AG10803 (cell line): ENCODE measurements at places on chromosomes 4 and X.
A peak's percentile ranks its signal among the peaks of the same experiment; 100 is the strongest.

DNA sequence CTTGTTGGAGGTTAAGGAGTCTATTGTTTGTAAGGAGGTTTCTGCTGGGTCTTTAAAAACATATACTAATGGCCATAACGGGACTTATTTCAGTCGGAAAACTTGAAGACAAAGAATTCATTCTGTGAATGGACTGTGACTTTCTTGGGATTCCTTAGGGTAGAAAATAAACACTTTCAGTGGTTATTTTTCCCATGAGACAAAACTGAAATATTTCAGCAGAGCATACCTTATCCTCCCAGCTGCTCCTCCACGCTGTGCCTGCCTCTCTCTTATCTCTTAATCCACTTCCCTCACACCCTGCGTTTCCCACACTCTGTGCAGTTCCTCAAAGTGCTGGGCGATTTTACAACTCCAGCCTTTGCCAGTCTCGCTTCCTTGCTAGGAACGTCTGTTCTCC is 47.1 kb upstream of the SORBS2 start:
- DNase-seq, result peak; percentile 19

DNA sequence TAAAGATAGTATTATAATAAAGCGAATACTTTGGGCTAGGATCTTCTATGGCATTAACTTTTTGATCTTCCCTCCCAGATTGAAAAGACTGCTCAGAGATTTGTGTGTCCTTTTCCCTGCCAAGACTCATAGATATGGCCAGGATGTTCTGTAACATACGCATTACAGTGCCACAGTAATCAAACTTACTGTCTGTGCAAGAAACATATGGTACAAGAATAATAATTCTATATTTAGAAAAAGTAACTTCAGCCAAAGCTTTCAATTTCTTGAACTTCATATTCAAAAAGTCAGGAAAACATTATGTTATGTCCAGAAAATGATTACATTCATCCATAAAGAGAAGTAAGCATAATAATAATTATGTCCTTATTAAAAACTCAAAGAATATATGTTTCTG is 100.9 kb upstream of the GUCY1A1 start:
- no peak for DNase-seq

DNA sequence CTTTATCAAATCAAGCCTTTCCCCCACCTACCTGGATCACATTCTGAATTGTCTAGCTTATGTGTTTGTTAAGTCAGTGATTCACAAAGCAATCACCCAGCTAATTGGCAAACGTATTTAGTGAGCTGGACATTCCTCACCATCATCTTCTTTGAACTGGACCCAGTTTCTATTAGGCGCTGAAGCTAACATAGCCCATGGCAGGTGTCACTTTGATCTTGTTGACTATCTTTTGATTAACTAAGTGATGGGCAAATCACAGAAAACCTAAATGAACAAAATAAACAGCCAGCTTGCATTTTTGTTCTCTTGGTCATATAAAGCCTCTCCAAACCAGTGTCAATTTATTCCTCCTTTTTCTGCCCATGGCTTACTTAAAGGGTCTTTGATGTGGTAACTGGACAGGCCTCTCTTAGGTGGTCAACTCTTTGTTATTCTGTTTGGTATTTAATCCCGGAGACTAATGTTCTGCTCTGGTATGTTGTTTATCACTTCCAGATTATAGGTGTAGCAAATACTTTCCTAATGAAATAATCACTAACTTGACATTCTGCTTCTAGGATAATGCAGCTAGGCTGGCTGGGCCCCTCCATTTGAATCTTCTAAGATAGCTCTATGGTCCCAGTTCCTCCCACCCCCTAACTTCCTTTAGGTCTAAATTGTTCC is 105.3 kb upstream of the SMIM10 start:
- no peak for DNase-seq

DNA sequence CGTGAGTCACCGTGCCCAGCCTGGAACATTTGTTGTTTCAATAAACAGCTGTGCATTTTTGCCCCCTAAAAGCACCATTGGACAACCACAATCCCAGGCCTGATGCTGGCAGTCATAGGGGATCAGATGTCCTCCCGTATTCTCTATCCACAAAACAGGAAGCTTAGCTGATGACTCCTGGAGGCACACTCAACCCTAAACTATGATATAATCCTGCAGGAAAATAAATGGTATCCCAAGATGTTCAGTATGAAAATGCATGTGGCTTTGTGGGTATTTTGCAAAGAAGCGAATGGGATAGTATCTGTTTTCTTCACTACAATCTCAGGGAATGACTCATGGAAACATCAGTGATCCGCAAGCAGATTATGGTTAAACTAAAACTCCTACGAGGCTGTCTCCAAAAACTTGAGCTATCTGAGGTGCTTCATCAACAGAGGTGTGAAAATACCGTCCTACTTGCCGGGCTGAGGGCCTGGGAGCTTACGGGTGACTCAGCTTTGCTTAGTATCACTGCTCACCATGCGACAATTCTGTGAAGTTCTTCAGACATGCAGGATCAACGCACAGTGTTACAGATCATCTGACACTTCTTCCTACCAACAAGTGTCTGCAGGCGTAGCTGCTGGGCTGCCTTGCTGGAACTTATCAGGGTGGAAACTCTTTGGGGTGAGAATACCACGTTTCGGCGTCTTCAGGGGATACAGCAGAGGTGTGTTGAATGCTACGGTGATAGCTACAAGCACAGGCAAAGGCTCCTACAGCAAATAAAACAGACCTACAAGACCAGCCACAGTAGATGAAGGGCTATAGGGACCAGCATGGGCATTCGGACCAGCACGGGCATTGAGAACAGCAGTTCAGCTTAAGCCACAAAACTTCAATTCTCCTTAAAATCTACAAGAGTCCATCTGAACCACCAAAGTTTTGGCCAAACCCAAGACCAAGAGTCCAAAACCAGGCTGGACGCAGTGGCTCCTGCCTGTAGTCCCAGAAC is 148.5 kb downstream of the DHRSX start:
- peak; percentile 94 for DNase-seq

DNA sequence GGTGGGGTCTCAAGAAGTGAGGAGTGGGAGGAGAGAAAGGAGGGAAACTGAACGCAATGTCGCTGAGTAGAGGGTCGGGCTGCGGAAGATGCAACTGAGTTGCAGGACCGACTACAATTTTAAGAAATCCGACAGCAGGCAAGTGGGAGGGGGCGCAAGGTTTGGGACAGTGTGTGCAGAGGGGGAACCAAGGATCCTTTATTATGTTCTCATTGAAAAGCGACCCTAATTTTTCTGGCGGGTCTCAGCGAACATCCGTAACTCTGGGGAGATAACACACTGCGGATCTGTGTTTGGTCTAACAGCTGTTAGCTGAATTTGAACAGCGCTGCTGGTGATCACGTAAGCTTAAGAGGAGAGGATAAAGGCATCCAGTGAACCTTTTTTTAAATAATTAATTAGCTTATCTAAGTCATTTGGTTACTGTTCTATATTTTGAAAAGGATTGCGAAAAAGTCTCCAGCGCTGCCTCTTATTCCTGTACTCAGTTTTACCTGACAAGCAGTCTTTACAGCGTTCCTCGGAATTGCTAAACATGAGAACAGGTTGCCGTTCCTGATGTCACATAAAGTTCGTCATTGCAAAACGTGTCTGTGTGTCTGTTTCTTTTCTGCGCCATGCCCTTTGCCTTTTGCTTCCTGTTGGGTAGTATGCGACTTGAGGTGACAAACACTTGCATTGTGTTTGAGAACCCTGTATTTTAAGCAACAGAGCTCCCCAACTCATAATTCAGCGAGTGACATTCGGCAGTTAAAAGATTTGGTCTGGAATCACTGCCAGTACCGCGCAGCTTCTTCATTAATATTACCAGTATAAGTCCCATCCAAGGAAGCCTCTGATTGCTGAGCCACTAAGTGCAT is 1.3 kb downstream of the HTR2C start:
- no peak for DNase-seq

- DNase-seq, result no peak
These were observed 7.3 kb upstream of the MAB21L2 start for GRCh38 chr4:150574678-150575077.

DNA sequence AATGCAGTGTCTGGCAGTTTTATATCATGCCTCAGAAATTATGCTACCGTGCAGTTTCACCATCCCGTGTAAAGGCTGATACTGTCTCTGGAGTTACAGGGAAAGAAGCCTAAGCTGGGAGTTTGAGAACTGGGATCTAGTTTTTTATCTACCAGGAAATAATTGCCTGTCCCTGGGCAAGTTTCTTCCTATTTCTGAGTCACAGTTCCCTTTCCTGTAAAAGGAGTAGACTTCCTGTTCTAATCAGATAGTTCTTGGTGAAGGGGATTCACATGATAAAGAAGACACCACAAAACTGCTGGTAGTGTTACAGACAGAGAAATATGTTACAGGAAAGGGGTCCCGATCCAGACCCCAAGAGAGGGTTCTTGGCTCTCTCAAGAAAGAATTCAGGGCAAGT is 17.1 kb downstream of the HERC3 start:
- DNase-seq, result no peak

GRCh38 chrX:71563921-71564320 is 14.3 kb upstream of the GCNA start:
- no peak for DNase-seq

DNA sequence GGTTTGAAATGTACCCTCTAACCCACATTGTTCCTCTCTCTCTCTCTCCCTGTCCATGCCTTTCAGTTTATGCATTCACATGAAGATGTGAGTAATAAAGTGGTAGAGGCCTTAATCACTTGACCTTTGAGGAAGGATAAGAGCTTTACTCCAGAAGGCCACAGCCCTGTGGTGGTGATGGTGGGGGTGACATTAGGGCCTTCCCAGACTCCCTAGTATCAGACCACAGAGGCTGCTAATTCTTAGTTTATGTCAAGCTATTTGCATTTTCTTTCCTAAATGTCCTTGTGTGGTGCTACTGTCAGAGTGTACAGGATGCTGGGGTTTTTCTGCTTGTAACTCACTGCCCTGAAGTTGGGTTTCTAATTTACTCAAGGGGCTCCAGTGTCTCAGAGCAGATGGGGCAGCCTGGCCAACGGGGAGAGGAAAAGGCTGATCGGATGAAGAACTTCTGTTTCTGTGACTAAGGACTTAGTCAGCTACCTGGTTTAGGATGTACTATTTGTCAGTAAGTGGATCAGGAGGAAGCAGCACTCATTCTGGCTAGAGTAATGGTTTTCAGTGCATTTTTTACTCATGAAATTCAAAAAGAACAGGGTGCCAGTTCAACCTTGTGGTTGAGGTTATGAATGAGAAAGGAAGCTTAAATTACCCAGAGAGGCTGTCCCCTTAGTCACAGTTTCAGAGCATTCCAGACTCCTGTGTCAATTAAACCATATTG is 509.6 kb upstream of the DIPK2B start:
- DNase-seq, result peak; percentile 97

DNA sequence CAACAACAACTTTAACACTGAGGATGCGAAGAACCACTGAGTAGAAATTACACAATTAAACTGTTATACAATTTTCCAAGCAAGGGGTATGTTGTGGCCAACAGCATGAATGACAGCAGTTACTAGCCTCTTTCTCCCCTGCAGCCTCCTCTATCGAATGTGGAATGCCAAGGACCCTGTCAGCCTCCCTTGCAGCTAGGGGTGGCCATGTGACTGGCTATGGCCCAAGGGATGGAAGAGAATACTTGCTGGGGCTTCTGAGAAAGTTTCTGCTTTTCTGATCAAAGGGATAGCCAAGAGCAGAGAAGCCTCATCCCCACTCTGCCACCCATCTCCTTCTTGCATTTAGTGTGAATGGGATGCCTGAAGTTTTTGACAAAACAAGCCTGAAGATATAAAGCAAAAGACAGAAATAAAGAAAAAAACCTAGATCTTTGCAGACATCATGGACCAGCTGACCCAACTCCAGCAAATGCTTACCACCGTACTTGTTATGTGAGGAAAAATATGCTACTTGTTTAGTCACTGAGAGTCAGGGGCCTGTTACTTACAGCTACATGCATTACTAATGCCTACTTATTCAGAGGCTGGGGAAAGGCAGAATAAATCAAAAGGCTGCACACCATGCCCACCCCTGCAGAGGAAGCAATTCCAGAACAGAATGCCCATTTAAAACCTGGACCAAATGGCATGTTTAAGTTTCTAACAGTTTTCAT is 32.0 kb downstream of the DCTD start:
- no peak for DNase-seq

- DNase-seq, result no peak
These were observed 600 bp downstream of the BEX4 start for GRCh38 chrX:103215425-103215991.

DNA sequence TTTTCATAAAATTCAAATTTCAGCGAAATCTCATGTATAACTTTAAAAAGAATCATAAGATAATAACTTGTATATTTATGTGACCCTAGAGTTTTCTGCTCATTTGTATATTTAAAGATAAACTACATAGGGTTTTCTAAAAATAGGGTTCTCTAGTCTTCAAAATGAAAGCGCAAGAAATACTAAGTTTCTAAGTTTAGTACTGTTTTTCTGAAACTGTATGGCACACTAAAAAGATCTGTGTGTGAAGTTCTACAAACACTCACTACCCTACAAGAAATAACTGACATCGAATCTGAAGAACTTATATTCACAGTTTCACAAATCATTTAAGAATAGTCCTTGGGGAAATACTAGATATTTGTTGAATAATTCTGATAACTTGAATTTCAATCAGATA is 38.7 kb upstream of the NDST4 start:
- DNase-seq, result no peak

DNA sequence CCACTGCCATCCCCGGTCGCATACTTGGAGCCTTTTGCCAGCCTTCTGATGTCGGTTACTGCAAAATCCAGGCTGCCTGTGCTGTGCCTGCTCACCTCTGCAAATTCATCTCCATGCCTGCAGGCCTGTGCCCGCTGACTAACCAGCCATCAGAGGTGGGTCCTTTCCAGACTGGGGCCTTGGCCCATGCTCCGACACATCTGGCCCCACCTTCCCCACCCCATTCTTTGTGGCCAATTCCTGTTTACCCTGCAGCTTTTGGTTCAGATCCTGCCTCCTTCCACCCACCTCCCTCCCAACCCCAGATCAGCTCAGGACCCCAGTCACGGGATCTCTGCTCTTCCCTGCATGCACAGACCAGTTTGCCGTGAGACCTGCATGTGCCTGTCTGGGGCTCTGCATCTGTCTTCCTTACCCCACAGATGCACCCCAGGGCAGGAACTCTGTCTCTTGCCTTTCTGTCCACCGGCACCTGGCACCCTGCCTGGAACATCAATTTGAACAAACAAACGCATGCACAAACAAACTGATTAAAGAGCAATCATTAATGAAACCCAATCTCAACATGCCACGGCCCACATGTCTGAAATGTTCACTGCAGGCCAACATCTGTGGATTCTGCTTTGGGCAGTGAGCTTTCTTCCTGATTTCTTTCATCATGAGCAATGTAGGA is 112.8 kb upstream of the PSAPL1 start:
- DNase-seq, result peak; percentile 1

- DNase-seq, result no peak
These were observed 28.2 kb upstream of the ATRX start for GRCh38 chrX:77814210-77814609.

DNA sequence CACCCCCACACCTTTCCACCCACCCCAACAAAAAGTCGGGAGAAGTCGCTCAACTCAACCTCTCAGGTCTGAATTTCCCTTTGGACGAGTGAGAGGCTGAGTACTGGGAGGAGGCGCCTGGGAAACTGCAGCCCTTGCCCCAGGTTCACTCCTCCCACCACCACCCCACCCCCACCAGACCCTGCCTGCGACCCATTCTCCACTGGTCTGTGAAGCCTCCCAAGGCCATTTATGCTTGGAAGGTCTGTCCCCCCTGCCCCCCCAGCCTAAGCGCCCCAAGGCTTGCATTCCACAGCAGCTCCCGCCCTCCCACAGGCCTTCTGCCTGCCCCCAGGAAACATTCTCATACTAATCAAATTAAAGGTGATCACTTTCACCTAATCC is 27.2 kb downstream of the ELF4 start:
- no peak for DNase-seq

GRCh38 chr4:19776021-19776459 is 475.7 kb upstream of the SLIT2 start:
- peak; percentile 69 for DNase-seq
